Stimulated activated CD4-positive, alpha-beta T cell treated with anti-CD3 and anti-CD28 coated beads, Interleukin-1b, Interleukin-23, amount 100 ng/mL, for 24 hours (primary cell): ENCODE measurements at places on chromosomes 7 and 10.

DNA sequence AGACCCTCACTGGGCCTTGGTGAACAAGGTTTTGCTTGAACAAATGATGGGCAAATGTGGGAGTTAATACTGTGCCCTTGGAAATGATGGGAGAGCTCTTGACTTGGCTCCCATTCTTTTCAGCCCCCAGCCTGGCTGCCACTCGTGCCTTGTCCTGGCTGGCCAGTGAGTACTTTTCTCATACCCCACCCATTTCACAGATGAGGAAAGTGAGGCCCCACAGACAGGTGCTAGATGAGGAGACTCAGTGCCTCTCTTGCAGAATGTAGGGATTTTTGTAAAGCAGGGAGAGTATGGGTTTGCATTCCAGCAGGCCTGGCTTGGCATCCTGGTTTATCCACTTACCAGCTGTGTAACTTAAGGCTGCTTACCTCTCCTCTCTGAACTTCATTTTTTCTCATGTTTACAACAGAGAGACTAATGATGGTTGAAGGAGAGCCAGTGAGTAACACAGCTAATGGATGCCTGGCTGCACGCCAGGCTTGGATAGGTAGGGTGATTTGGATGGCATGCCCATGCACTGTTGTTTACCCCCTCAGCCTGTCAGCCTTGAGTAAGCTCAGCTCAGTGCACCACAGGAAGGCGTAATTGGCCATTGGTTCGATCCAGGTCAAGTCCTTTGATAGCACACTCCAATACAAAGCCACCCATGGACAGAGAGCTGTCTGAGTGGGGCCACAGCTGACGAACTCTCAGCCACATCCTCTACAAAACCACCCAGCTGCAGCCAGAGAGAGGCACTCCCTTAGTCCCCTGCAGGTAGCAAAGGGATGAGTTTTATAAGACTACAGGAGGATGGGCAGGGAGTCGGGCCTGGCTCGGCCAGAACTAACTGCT lies 436.8 kb downstream of the RPS24 start:
- DNase-seq = no peak

- DNase-seq = no peak
These were observed 1.6 kb downstream of the SKAP2 start for GRCh38 chr7:26862834-26863233.

- DNase-seq = no peak
These were observed 8.1 kb downstream of the CHN2 start for GRCh38 chr7:29202651-29203069.

DNA sequence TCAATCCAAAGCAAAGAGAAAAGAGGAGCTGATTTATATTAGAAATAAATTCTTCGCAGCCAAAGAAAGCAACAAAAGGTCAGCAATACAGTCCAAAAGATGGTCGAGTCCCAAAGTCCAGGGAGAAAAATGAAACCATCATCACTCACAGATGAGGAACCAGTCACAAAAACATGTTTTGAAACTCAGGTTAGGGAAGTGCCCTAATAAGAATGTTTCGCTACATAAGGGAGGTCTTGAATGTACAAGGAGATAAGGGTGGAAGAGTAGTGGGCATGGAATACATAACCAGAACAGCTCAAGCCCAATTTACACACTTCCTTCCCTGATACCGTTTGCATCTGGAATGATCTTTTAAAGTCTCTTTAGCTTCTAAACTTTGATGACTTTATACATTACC lies 53.6 kb downstream of the VPS41 start:
- no peak for DNase-seq

DNA sequence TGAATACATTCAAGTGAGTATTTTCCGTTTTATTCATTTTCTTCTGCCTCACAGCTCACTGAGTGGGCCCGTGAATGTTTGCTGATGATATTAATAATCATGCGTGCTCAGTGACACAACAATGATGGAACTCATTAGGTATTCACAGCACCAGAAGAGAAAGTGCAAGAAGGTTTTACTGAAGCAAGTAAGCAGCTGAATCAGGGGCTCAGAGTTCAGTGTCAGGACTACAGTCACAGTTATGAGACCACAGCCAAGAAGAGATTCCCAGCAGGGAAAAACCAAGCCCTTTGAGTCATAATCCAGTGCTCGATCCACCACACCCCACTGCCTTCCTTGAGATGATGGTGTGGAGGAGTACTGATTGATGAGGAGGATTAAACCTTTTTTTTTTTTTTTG lies 247.4 kb downstream of the KIAA1217 start:
- DNase-seq = no peak

- DNase-seq = no peak
These were observed 13.1 kb upstream of the SGMS1 start for GRCh38 chr10:50636618-50637579.
